ENCODE measurements at places on chromosomes 6 and 20.
A peak's percentile ranks its signal among the peaks of the same experiment; 100 is the strongest.

- DNase-seq = no peak
Observed at GRCh38 chr6:41423002-41423401, 87.6 kb downstream of the NCR2 start.

- DNase-seq = no peak
Observed at GRCh38 chr6:139860203-139860602, 485.8 kb upstream of the CITED2 start.

DNA sequence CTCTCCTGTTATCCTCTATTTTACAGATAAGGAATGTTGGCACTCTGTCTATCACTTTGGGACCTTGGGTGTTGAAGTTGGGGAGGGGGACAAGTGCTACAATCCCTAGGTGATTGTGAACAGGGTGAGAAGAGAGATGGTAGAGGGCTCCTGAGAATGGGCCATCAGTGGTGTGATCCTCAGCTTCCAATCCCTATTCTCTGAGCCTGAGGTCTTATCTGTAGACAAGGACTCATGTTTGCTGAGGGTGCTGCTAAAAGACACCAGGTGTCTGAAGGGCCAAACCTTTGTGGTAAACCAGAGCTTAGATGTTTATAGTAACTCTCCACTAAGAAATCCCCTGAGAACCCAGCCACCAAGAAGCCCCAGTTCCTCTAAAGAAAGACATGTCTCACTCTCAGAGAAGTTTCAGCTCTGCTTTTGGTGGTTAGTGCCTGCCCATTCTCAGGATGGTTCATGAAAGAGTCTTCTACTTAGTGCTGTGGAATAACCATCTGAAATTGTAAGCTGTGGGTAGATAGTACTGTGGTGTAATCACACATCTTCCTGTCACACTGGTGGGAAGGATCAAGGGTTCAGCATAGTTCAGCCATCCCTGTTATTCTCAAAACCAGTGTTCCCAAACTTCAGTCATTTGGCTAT, 58.2 kb upstream of the IL20RA start:
- DNase-seq = no peak

GRCh38 chr6:169959136-169960002, 207.9 kb downstream of the ERMARD start:
- no peak for DNase-seq

DNA sequence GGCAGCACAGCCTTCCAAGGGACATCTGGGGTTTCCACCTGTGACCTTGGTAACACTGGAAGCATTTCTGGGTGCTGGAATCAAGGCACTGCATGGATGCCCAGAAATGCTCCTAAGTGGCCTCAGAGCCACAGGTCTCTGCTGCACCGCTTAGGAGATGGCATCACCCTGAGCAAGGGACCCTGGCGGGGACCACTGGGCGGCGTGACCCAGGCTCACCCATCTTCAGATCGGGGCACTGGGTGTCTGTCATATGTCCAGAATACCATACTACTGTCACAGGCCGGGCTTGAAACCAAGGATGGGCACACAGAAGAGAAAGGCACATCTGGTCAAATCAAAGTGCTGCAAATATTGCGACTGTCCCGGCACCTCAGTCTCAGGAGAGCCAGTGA, 45.9 kb downstream of the SSR1 start:
- no peak for DNase-seq

- DNase-seq = no peak
Observed at GRCh38 chr20:36421641-36422040, 115.5 kb downstream of the DLGAP4 start.

DNA sequence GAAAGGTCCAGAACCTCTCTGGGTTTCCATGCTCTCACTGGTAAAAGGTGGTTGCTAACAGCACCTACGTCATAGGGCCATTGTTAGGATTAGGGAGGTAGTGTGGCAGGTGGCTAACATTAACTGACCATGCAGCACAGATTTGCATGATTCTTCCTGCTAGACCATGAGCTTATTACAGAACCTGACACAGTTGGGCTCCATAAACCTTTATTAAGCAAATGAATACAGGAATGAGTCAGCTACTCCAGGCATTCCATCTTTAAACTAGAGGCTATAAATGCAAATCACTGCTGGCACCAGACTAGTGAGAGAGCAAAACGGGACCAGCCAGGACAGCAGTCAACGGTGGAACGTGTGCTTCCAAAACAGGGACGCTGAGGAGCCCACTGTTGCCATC, 440.1 kb downstream of the PTPRT start:
- DNase-seq = no peak

- DNase-seq = no peak
Observed at GRCh38 chr6:47832386-47833100, 50.7 kb downstream of the OPN5 start.

DNA sequence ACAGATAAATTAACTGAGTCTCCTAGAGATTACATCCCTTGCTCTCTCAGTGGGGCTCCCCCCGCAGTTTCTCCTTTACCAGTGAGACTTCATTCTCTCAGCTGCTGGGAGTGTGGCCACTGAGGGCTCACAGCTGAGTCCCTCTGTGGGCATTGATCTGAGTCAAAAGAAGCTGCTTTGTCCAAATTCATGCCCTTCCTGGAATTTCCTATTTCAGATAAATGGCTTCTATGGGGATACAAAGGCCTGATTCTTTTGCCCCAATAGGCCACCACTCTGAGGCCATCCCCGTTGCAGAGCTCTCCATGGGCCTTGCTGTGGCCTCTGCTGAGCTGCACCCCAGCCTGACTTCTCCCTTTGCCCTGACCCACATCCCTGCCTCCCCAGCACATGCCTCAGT, 10.0 kb downstream of the CST5 start:
- DNase-seq = no peak

GRCh38 chr6:169146521-169146920, 107.1 kb downstream of the THBS2 start:
- DNase-seq = no peak

DNA sequence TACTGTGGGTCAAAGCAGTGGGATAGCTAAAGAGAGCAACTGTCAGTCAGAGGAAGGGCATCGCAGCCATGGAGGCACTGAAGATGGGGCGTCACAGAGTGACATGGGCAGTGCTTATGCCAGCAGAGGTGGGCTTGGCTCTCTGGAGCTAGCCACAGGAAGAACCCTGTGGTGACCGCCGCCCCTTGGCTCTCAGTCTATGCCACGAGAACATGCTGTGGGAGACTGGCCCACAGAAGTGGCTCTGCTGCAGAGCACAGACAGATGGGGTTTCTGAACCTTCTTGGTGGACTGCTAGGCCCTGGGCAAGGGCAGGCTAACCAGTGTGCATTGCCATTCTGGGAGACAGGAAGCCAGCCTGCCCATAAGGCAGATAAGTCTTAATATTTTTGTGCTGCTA, 290.0 kb upstream of the SUPT3H start:
- no peak for DNase-seq

- DNase-seq = no peak
Observed at GRCh38 chr6:159778131-159778530, 11.3 kb downstream of the TCP1 start.

DNA sequence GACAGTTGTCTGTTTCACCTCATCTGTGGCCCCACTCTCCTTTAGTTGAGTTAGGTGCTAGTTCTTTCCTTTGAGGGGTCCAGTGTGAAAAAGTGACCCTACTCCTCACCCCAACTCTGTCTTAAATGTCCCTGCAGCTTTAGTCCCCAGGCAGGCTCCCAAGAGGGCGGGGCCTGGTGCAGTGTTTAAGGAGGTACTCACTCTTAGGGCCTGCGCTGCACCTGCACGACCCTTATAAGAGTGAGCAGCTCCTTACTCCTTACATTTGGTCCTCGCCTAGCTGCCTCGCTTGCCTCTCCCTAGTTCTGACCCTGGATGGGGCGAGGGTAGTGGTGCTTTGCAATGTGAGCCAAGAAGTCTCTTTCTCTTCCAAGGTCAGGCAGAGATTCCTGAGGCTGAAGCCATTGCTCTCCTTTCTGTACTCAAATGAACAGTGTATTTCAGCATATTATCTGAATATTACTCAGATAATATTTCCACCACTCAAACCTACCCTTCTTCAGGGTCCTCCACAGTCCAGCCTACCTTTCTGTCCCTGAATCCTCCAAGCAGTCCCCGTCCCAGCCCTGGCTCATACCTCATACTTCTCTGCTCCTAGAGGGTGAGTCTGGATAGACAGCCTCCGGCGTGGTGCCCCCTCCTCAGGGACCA, 11.9 kb upstream of the VEGFA start:
- no peak for DNase-seq

DNA sequence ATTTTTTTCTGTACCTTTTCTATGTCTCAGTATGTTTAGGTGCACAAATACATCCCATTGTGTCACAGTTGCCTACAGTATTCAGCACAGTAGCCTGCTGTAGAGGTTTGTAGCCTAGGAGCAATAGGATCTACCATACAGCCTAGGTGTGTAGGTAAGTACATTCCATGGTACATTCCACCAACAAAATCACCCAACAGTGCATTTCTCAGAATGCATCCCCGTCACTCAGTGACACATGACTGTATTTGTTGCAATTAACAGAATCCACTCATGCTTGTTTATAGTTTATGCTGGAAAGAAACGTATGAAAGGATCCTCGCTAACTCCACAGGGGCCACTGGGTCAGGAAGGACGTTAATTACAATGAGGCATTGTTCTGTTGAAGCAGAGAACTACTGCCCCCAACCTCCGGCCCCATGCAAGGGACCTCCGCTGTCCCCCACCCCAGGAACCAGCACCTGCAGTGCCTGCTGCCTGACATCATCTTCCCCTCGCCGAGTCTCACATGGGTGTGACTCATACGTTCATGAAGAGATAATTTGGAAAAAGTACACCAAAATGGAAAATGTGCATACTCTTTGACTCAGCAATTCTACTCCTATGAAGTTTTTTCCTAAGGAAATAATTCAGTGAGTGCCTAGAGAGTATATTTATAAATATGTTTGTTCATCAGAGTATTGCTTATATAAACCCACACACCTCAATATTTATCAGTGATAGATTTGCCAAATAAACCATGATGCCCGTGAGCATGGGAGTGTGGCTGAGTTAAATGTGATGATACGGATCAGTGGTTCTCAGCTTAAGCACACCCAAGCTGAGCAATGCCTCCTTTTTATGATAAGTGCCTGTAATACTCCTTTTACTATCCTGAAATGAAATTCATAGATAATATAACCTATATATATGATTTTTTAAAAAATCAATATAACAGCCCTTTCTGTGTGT, 156.4 kb upstream of the ECI2 start:
- DNase-seq = no peak

DNA sequence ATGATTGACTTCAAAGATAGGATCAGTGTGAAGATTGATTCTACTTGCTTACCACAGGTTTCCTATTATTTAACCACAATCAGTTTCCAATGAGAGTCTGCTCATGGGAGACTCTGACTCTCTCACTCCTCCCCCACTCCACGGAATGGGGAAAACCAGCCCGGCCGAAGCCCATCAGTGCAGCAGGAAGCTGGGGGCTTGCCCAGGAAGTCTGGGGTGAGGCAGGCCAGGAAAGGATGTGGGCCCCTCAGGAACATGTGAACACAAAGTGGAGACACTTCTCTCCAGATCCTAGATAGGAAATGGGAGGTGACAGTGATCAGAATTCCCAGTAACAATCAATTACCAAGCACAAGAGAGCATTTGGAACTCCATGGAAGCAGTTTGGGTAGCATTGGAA, 144.2 kb downstream of the TTLL2 start:
- no peak for DNase-seq

GRCh38 chr20:58359441-58359840, 29.6 kb upstream of the VAPB start:
- no peak for DNase-seq

GRCh38 chr20:4809707-4810106, 88.0 kb downstream of the PRND start:
- DNase-seq = no peak

- DNase-seq = no peak
Observed at GRCh38 chr6:159217595-159218275, 48.5 kb downstream of the FNDC1 start.

DNA sequence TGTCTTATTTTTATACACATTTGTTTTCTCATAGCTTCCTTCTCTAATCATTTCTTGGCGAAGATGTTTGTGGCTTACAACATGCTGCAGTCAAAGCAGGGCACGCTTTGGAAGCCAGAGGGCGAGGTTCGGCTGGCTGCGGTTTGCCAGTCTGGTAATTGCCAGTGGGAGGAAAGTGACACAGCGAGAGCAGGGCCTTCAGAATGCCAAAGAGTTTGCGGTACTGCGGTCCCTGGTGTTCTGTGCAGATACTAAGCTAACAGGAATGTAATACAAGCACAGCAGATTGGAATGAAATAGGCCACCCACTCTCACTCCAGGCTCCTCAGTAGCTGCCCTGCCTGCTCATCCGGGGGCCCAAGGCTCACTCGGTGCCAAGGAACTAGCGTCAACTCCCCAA, 58.7 kb upstream of the TGM3 start:
- DNase-seq = peak; percentile 99

DNA sequence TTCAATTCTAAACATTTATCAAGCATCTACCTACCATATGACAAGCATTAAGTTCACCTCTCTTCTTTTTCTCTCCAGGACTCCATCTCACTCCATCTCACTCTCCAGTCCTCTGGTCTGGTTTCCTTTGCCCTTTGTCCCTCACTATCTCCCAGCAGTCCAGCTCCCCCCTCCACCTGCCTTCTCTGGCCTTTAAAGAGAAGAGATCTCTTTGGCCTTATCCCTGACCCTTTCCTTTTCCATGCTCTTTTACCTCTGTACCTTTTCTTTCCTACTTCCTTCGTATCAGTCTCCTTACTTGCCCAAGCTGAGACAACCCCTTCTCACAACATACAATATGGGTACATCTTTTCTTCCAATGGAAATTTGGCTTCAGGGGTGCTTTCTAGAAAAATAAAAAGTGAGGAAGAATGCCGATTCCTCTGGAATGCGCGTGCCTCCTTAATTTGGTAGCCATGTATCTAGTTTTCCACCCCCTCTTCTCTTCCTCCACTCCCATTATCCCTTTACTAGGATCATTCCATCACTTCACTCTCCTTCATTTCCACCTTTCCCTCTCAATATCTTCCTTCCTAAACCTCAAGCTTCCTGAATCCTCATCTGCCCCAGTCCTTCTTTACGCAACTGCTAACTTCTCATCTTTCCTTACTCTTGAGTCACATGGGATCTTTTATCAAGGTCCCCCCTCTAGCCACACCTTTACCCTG, 745 bp upstream of the AGPAT1 start:
- no peak for DNase-seq

- no peak for DNase-seq
Observed at GRCh38 chr6:18515767-18516166, 128.6 kb downstream of the RNF144B start.

- DNase-seq = no peak
Observed at GRCh38 chr6:52981222-52981900, 13.7 kb downstream of the GSTA4 start.
